WTC11 (cell line): ENCODE measurements at places on chromosomes 11 and 22. TPM values are rescaled to one million over a fixed set of nuclear protein-coding genes. Genes with fewer than 3 reads are reported as not detected.

GRCh38 chr11:123653483-123653826, 969 bp downstream of the SCN3B start:
- H3K27me3 ChIP-seq, result peaks cover 49% of the 10 kb centered on the region
- H3K36me3 ChIP-seq, result no peaks in the 10 kb centered on the region
- H3K4me3 ChIP-seq, result peak overlapping the region; percentile 76
- peaks cover 14% of the 10 kb centered on the region for H3K4me1 ChIP-seq

- H3K4me1 ChIP-seq, result peaks cover 3% of the 10 kb centered on the region; the same call in 1 of the 2 replicates
- no peak overlapping the region for H3K4me3 ChIP-seq
- DNase-seq, result no peak
- H3K27me3 ChIP-seq, result no peaks in the 10 kb centered on the region; the same call in 1 of the 2 replicates
- H3K27ac ChIP-seq, result no peak overlapping the region
- no peaks in the 10 kb centered on the region for H3K36me3 ChIP-seq
These were observed 125.8 kb downstream of the MICAL2 start for GRCh38 chr11:12235947-12236743.

ACTN3 gene
- 18.5 to 20.4 TPM (median 19.2 TPM) in 3 replicates for total RNA-seq

- peak overlapping the region; percentile 21 for H3K4me3 ChIP-seq
- 0 out of 2 replicates have a peak overlapping the region, but pooled peaks have one; percentile 20 for H3K27ac ChIP-seq
- peaks cover 27% of the 10 kb centered on the region for H3K27me3 ChIP-seq
- H3K36me3 ChIP-seq, result no peaks in the 10 kb centered on the region
- peaks cover 44% of the 10 kb centered on the region for H3K4me1 ChIP-seq
These were observed 243.9 kb downstream of the MIAT start for GRCh38 chr22:26901198-26901816.

CSRP3 gene
- total RNA-seq, result not detected in 3 replicates

DNA sequence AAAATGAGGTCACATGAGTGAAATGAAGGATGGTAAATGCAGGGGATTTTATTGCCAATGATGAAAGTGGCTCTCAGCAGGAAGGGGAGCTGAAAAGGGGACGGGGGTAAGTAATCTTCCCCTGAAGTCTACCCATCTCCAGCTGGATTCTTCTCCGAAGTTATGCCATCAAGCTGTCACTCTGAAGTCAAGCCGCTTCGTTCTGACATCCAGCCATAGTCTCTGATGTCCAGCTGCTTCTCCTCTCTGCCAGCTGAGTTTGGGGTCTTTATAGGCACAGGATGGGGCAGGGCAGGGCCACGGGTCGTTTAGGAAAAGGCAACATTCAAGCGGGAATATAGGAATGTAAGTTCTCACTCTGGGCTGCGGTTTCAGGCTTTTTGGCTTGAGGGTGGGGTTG, 181.9 kb upstream of the ANO3 start:
- peaks cover 15% of the 10 kb centered on the region for H3K4me1 ChIP-seq
- no peaks in the 10 kb centered on the region for H3K36me3 ChIP-seq
- H3K27me3 ChIP-seq, result no peaks in the 10 kb centered on the region; the same call in 1 of the 2 replicates
- DNase-seq, result no peak
- H3K4me3 ChIP-seq, result no peak overlapping the region

NAALADL1 gene
- 4.5 to 6.1 TPM (median 5.9 TPM) in 3 replicates for total RNA-seq

OR8B2 gene
- total RNA-seq, result not detected in 3 replicates

DNA sequence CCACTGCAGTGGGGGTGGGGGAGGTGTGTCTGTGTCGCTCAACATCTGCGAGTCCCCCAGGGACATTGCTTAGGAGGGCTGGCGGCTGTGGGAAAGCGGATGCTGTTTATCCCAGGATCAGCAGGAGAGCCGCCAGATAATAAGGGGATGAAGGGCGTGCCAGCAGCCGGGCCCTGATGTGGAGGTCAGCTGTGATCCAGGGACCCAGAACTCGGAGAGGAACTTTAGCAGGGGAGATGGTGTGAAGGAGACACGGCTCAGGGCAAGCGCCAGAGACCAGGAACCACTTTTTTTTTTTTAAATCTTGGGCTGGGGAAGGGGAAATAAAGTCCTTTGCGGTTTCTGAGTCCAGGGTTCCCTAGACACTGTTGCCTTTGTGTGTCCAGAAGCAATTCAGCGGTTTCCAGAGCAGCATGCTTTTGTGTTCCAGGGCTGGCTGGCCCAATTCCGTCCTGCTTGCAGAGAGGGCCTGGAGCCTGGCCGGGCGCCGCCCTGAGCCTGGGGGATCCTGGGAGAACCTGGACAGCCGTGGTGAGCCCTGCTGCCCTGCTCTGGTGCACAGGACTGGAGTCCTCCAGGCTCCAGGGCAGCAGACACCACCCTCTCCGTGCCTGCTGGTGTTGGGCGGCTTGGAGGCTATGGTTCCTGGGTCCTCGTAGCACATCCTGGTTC, at the start of gene GRAMD4:
GRAMD4 (plus strand) TSS at position 557 of the 672 bp plus-strand sequence. CDS start 6,414 bp downstream, outside the sequence.
- peak within 1 kb of the TSS; percentile 80; the same call in 1 of the 2 replicates for H3K27ac ChIP-seq
- H3K4me3 ChIP-seq, result no peak within 1 kb of the TSS
- no peaks in the 10 kb centered on the region for H3K36me3 ChIP-seq
- H3K4me1 ChIP-seq, result no peaks in the 10 kb centered on the region

DNA sequence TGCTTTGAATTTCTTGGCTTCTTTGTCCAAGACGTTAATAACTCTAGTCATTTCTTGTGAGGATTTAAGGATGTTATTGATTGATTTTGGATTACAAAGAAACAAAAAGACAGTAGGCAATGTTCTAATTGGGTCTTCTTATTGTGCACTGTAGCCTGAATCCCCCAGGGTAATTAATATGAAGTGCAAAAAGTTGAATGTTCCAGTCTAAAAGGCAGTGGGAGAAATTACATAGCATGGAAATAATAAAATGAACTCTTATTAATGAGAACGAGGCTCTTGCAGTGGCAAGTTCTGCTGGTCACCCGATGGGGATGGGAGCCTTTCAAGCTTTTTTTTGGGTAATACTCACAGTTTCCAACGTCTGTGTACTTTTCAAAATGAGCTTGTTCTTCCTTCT, 45.6 kb downstream of the UBASH3B start:
- no peaks in the 10 kb centered on the region for H3K36me3 ChIP-seq
- no peaks in the 10 kb centered on the region for H3K27me3 ChIP-seq
- no peak for DNase-seq
- no peak overlapping the region for H3K4me3 ChIP-seq

DNA sequence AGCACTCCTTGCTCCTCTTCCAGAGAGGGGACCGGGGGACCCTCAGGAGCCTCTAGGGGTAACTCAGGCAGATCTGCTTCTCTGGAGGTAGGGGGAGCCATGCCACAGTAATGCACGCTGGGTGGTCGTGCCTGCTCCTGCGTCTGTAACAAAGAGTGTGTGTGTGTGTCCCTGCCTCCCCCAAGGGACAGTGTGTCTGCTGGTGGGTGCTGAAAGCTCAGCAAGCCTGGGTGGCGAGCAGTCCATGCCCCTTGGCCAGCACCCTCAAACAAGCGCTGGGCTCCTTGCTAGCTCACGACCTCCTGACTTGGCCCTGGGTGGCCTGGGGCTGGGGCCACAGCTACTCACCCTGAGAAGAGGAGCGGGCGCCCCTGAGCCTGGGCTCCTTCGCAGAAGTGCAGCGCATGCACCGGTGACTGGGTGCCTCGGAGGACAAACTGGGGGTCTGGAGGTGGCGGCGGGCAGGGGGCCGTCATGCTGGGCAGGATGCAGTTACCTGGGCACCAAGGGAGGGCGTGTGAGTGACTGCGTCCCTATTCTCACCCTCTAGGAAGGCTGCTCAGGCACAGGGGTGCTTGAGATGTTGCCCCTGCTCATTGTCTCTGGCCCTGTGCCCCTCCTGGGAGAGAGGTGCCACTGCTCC, 33.7 kb downstream of the GNB1L start:
- H3K27me3 ChIP-seq, result no peaks in the 10 kb centered on the region; the same call in 1 of the 2 replicates
- H3K36me3 ChIP-seq, result no peaks in the 10 kb centered on the region
- no peak overlapping the region for H3K27ac ChIP-seq
- DNase-seq, result no peak
- peaks cover 5% of the 10 kb centered on the region; the same call in 1 of the 2 replicates for H3K4me1 ChIP-seq

NPAS4 gene
- 0.27 to 0.79 TPM (median 0.44 TPM) in 3 replicates for total RNA-seq

- no peak overlapping the region for H3K27ac ChIP-seq
- no peak overlapping the region for H3K4me3 ChIP-seq
- H3K36me3 ChIP-seq, result no peaks in the 10 kb centered on the region
- H3K4me1 ChIP-seq, result no peaks in the 10 kb centered on the region
- no peaks in the 10 kb centered on the region for H3K27me3 ChIP-seq
- no peak for DNase-seq
These were observed 13.1 kb upstream of the RAB38 start for GRCh38 chr11:88188251-88188931.

MN1 gene
- total RNA-seq, result 16.3 to 21.3 TPM (median 16.7 TPM) in 3 replicates

DNA sequence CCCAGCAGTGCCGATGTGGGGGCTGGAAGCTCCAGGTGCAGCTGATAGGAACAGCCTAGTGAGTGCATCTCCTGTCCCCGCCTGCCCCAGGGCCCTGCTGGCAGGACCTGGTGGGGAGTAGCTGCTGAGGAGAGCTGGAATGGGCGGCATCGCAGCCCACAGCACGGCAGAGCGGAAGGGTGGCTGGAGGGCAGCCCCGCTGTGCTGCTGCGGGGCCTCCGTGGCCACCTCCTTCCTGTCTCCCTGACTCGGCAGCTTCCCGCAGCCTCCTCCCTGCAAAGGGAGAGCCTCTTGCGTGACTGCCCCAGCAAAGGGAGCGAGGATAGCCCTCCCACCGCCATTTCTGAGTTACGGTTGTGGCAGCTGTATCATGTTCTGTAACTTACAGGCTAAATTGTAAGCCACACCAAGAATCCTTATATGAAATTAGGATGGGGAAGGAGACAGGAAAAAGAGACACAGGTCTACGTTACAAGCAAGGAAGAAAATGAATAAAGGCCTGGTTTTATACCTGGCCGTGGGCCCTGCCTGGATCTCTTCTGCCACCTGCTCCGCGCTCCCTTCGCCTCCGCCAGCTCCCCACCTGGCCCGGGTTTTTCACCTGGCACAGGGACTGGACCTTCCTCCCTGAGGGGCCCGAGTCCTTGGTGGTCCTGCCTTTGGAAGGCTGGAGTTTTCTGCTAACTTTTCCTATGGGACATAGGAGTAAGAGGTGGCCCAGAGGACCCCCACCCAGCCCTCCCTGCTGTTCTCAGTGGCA, 10.0 kb downstream of the TPCN2 start:
- H3K36me3 ChIP-seq, result peaks cover 2% of the 10 kb centered on the region; the same call in 1 of the 2 replicates
- H3K4me1 ChIP-seq, result no peaks in the 10 kb centered on the region
- DNase-seq, result no peak
- no peak overlapping the region for H3K4me3 ChIP-seq
- no peaks in the 10 kb centered on the region for H3K27me3 ChIP-seq
- H3K27ac ChIP-seq, result no peak overlapping the region

DNA sequence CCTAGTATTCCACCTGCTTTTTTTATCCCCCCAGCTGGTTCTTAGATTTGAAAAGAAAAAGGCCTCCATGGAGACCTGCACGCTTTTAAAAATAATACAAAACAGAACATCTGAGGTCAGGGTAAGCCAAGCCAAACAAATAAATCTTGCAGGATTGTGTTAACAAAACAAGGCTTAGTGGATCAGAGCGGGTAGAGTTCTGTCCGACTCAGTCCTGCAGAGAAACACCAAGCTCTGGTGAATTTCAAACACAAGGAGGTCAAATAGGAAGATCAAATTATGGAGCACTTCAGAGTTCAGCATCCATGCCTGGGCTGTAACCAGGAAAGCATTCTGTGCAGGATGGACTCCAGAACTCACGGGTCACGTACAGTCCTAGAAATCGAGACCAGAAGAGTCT, 86.9 kb downstream of the SYN3 start:
- no peak for DNase-seq
- peaks cover 4% of the 10 kb centered on the region; the same call in 1 of the 2 replicates for H3K36me3 ChIP-seq
- H3K4me1 ChIP-seq, result peaks cover 8% of the 10 kb centered on the region
- H3K27ac ChIP-seq, result no peak overlapping the region
- H3K27me3 ChIP-seq, result no peaks in the 10 kb centered on the region
- no peak overlapping the region for H3K4me3 ChIP-seq

DNA sequence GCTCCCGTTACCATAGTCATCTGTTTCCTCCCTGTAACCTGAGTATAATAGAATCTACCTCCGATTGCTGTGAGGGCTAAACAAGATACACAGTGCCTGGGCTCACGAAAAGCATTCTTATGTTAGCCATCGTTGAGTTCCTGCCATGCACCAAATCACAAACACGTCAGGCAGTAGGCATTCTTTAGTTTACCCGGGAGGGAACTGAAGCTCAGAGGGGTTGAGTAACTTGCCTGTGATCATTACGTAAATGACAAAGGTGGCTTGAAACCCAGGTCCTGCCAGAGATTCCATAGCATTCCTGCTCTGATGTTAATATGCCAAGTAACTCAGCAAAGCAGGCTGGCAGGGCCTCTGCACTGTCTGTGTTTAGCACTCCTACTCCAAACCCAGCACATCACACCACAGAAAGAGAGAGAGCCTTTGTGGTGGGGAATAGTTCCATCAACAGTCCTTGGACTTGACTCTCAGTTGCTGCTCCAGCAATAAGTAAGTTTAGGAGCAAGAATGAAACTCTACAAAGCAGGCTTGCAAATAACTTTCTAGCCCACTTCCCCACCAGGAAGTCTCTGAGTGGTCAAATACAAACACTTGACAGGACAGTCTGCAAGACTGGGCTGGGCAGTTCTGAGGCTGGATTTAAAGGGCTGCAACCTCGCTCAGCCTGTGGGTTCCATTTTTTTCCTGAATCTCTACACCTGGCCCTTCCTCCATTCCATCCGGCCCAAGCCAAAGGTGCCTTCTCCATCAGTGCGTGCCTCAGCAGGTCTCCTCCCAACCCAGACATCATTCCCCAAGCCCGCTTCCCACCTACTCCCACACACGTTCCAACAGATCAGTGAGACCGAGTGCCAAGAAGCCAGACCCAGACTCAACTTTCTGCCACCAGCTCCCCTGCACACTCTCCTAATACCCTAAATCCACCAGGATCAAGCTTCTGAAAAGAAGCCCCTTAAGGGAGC, 1.1 kb downstream of the SCN2B start:
- peaks cover 46% of the 10 kb centered on the region for H3K4me1 ChIP-seq
- peak overlapping the region; percentile 81 for H3K4me3 ChIP-seq

DNA sequence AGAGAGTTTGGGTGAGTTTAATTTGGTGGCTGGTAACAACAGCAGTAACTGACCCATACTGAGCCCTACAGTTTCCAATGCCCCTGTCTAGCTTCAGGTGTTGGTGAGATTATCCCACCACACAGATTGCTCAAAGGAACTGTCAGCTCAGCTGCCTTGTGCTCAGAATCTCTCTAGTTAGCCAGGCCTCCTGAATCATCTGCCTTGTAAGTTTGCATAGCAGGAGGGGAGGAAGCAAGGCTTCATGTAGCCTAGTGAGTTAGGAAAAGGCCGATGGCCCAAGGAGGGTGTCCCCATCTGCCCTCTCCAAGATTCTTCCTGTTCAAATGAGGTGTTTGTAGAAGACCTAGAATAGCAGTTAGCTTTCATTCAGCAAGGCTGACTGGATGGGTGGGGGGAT, 74.3 kb downstream of the MICAL2 start:
- H3K4me1 ChIP-seq, result no peaks in the 10 kb centered on the region
- no peak overlapping the region for H3K27ac ChIP-seq
- no peaks in the 10 kb centered on the region for H3K27me3 ChIP-seq

- H3K27me3 ChIP-seq, result no peaks in the 10 kb centered on the region
- H3K36me3 ChIP-seq, result no peaks in the 10 kb centered on the region
- no peak overlapping the region for H3K27ac ChIP-seq
- DNase-seq, result no peak
These were observed 7.6 kb downstream of the TRIM66 start for GRCh38 chr11:8674859-8675258.
